Endothelial cell of umbilical vein (primary cell): ENCODE measurements at places on chromosomes 4 and X. TPM values are rescaled to one million over a fixed set of nuclear protein-coding genes. Genes with fewer than 3 reads are reported as not detected.

Gene IL1RAPL2
- not detected in 2 replicates for total RNA-seq

Gene GRID2
- total RNA-seq = not detected in 2 replicates

Gene SPANXA1
- not detected in 2 replicates for total RNA-seq

Gene CXCL10
- not detected in 2 replicates for total RNA-seq

Gene RASSF6
- not detected in 2 replicates for total RNA-seq

Gene SH3BGRL
- 63.3 and 65.7 TPM in 2 replicates for total RNA-seq

Gene ZNF827
- 16.9 and 22.1 TPM in 2 replicates for total RNA-seq

Gene COL4A5
- 15.4 and 28.1 TPM in 2 replicates for total RNA-seq

Gene UBE2K
- 90.3 and 97.8 TPM in 2 replicates for total RNA-seq

Gene NEXMIF
- total RNA-seq = not detected in 2 replicates

Gene KCTD8
- 0.80 and 0.88 TPM in 2 replicates for total RNA-seq

Gene CFAP47
- not detected in 2 replicates for total RNA-seq

Gene MAN2B2
- total RNA-seq = 15.7 and 24.2 TPM in 2 replicates

Gene NWD2
- not detected in 2 replicates for total RNA-seq

Gene CXCL3
- 1.3 and 1.4 TPM in 2 replicates for total RNA-seq

Gene SPACA5
- not detected in 2 replicates for total RNA-seq

Gene NUDT10
- total RNA-seq = not detected in 2 replicates

Gene CABS1
- total RNA-seq = not detected in 2 replicates

Gene NEIL3
- 6.9 and 8.2 TPM in 2 replicates for total RNA-seq
